ENCODE measurements at places on chromosomes 16 and 17.
A peak's percentile ranks its signal among the peaks of the same experiment; 100 is the strongest.

DNA sequence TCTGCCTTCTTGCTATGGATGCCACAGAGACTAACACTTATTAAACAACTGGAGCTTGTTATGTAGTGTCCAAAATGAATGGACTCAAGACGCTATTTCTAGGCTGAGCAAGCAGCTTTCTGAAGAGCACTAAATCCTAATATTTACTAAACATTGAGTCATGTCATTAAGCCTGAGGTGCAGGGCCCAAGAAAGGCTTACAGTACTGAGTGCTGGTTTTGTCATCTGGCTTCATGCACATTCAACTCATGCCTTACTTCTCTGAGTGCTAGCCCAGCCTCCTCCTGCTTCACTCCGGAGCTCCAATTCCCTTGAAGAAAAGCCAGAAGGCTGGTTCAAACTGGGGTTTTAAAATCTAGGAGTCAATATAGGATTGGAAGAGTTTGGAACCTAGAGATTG, 363.3 kb upstream of the CDH5 start:
- H3K4me3 ChIP-seq = no peak overlapping the region
- H3K27me3 ChIP-seq = peaks cover 10% of the 10 kb centered on the region
- no peaks in the 10 kb centered on the region for H3K4me1 ChIP-seq
- H3K36me3 ChIP-seq = no peaks in the 10 kb centered on the region
- H3K27ac ChIP-seq = no peak overlapping the region

GRCh38 chr17:2683912-2684311, 27.7 kb downstream of the CLUH start:
- H3K4me1 ChIP-seq = no peaks in the 10 kb centered on the region
- DNase-seq = no peak
- peaks cover 25% of the 10 kb centered on the region for H3K36me3 ChIP-seq
- no peak overlapping the region for H3K4me3 ChIP-seq

DNA sequence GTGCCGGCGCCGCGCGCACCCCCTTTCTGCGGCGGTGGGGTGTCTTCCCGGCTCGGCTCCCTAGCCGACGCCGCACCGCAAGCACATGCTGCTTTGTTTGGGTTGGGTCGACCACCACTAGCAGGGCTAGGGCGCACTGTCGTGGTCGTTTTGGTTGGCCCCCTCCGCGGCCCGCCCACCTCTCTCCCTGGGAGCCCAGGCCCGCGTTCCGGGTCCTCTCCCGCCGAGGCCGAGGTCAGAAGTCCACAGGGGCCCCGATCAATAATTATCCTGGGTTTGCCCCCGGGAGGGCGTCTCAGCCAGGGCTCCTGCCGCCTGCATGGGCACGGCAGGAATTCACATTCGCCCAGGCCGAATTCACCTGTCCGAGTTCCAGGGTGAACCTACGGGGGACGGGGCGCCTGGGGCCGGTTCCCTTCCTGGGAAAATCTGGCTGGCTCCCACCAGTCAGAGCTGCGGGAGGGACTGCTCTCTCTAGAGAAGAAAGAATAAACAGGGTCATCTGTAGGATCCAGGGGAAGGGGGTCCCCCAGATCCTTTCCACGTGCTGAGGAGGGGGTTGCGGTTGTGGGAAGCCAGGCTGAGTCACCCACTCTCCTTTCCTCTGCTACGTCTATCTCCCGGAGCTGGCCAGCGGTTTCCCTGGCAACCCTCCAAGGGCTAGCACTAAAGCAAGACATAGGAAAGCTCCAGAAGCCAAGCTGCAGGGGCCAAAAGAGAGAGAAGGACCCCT, 584 bp upstream of the STAT5B start:
- peaks cover 3% of the 10 kb centered on the region for H3K27me3 ChIP-seq
- peak overlapping the region; percentile 72 for H3K27ac ChIP-seq
- H3K36me3 ChIP-seq = no peaks in the 10 kb centered on the region
- peak overlapping the region; percentile 78 for H3K4me3 ChIP-seq
- peaks cover 51% of the 10 kb centered on the region for H3K4me1 ChIP-seq
- DNase-seq = no peak

DNA sequence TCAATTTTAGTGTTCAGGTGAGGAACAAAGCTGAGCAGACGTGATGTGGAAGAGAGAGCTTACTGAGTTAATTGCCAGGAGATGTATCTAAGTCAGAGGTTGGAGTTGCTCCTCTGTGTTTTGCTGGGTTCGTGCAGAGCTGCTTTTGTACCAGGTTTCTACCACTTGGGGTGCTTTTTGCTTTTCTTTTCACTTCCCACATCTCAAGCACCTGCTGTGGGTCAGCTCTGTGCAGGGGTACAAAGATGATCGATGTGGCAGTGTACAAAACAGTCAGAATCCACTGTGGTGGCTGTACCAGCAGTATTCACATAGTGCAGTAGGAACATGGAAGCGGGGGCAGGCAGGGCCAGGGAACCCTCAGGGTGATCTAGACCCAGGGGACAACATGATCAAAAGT, 14.8 kb downstream of the UNK start:
- no peaks in the 10 kb centered on the region for H3K27me3 ChIP-seq
- H3K4me1 ChIP-seq = peaks cover 5% of the 10 kb centered on the region
- no peak overlapping the region for H3K27ac ChIP-seq
- no peak overlapping the region for H3K4me3 ChIP-seq
- peaks cover 8% of the 10 kb centered on the region for H3K36me3 ChIP-seq
- DNase-seq = no peak

- no peak overlapping the region for H3K27ac ChIP-seq
- no peaks in the 10 kb centered on the region for H3K36me3 ChIP-seq
- DNase-seq = no peak
These were observed 40.5 kb downstream of the ANKRD11 start for GRCh38 chr16:89449726-89450335.

DNA sequence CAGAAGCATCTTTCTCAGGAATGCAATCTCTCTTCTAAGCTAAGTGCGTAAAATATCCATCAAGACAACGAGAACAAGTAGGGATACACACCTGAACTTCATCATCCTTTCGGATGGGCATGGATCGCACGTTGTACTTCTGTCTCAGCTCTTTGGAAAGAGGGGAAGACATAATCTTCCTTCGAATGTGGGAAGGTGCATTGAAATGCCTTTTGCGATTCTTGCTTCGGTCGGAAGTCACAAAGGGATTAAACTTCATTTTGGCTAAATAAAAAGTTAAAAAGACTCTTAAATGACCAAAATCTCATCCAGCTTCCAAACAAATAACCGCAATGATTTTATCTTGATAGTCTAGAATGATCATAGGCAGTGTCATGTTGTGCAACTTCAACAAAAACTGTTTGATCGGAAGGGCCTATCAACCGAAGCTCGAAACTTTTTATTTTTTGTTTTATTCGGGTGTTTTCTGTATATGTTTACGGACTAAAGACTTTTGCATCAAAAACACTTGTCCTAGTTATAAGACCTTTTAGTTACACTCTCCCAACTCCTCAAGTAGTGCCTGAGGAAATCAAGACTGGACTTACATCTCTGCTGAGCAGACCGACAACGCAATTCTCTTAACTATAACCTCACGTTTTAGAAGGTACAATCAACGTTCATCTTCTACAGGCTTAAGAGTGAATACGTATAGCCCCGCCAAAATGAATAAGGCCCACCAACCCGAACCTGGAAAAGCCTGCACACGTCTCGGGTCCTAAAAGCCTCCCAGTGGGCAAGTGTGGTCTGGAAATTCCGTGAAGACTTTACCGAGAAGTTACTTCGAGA, 727 bp downstream of the RPL26 start:
- peaks cover 42% of the 10 kb centered on the region for H3K36me3 ChIP-seq
- peaks cover 64% of the 10 kb centered on the region for H3K4me1 ChIP-seq
- H3K27me3 ChIP-seq = peaks cover 10% of the 10 kb centered on the region

- H3K36me3 ChIP-seq = no peaks in the 10 kb centered on the region
- H3K27me3 ChIP-seq = peaks cover 4% of the 10 kb centered on the region
- H3K4me1 ChIP-seq = no peaks in the 10 kb centered on the region
- no peak overlapping the region for H3K27ac ChIP-seq
- no peak for DNase-seq
These were observed 231.4 kb upstream of the WSCD1 start for GRCh38 chr17:5838661-5839300.

- H3K4me1 ChIP-seq = peaks cover 19% of the 10 kb centered on the region
- peaks cover 11% of the 10 kb centered on the region for H3K27me3 ChIP-seq
- H3K36me3 ChIP-seq = peaks cover 3% of the 10 kb centered on the region
- DNase-seq = peak; percentile 98
These were observed at the start of gene PARD6A for GRCh38 chr16:67660564-67661028. TSS of gene PARD6A (plus strand) at chr16:67660960. CDS start at chr16:67661039, 79 bp downstream.

DNA sequence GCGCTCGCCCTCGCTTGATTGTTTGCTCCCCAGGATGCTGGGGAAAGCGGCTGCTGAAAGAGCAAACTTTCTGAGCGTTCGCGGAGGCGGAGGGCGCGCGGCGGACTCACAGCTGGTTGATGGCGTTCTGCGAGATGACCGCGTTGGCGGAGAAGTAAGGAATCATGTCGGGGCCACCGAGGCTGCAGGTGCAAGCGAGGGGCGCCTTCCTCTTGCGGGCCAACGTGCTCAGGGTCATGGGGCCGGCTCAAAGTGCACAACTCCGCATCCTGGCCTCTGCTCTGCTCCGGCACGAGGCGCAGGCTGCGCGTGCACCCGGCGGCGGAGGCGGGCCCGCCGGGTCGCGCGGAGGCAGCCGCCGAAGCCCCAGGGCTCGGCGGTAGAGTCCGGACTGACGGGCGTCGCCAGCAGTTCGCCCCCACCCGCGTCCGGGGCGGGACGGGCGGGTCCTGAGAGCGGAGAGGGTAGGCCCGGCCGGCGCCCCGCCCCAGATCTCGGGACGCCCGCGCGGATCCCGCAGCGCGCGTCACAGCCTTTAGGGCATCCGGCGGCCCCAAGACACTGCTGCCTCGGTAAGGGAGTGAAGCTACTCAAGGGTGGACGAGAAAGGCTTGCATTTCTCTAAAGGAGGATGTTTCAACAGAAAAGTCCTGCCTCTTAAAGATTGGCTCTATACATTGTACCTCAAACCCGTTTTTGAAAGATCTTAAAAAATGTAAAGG, 138.5 kb upstream of the CORO6 start:
- peaks cover 17% of the 10 kb centered on the region for H3K27me3 ChIP-seq
- peak overlapping the region; percentile 94 for H3K4me3 ChIP-seq
- DNase-seq = peak; percentile 94
- H3K36me3 ChIP-seq = no peaks in the 10 kb centered on the region
- H3K27ac ChIP-seq = peak overlapping the region; percentile 95

DNA sequence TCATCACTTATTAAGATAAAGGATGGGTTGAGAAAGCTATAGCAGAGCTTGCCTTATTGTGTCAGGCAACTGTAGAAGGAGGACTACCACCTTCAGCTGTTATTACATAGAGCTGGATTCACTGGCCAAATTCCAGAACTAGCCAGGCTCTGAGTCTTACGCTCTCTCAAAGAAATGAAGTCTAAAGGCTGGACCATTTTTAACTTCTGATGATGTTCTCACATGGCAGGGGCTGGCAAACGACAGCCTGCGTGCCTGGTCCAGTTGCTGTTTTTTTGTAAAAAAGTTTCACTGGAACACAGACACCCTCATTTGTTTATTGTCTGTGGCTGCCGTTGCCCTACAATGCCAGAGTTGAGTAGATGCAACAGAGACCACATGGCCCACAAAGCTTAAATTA, 21.2 kb downstream of the TRAF4 start:
- DNase-seq = no peak
- peaks cover 4% of the 10 kb centered on the region for H3K4me1 ChIP-seq
- peaks cover 2% of the 10 kb centered on the region for H3K27me3 ChIP-seq

DNA sequence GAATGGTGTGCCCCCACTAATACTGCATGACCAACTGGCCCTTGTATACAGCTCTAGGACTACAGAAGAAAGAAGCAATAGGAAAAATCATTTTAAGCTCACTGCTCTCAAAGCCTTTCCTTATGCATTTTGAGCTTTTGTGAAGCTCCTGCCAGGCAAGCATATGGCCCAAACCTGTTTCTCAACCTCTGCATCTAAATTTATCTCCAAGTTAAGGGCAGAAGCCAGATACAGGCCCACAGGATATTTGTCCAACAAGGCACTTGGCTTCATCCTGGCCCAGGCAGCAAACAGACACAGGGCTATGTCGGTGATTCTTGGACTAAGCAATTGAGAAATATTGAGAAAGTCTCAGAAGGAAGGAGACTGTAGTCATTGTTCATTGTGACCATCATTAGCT, 43.9 kb downstream of the CCT6B start:
- H3K27ac ChIP-seq = no peak overlapping the region
- no peaks in the 10 kb centered on the region for H3K36me3 ChIP-seq
- H3K27me3 ChIP-seq = no peaks in the 10 kb centered on the region

DNA sequence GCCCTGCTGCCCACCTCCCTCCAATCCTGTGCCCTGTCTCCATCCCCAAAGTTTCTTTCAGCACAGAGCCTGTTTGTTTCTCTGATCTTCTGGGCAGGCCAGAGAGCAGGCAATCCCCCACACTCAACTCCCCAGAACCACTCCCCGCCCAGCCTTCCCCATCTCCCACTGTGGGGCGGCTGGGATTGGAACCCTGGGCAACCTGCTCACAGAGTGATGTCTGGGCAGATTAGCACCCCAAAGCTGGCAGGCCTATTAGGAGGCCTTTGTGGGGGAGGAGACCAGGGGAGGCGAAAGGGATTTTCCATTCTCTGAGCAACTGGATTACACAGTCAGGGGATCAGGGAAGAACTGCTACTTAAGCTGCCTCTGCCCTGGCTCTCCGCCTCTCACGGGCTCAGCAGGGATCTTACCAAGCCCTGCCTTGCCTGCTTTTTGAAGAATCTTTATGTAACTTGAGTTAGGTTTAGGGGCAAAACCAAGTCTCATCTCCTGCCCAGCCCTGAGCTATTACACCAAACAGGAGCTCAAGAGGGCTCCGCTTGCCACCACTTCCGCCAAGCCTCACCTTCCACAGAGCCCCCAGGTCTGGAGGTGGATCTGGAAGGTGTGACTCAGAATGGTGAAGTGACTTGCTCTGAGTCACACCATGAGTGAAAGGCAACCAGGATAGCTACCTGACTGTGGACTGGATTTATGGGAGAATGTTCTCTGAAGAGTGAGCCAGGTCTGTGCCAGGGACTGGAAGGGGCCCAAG, 16.0 kb upstream of the LHX1 start:
- no peak overlapping the region for H3K4me3 ChIP-seq
- no peaks in the 10 kb centered on the region for H3K36me3 ChIP-seq
- H3K4me1 ChIP-seq = no peaks in the 10 kb centered on the region
- no peak overlapping the region for H3K27ac ChIP-seq
- peaks cover 8% of the 10 kb centered on the region for H3K27me3 ChIP-seq
- no peak for DNase-seq

GRCh38 chr17:4534928-4535666, 20.1 kb downstream of the MYBBP1A start:
- no peaks in the 10 kb centered on the region for H3K27me3 ChIP-seq
- no peak for DNase-seq
- H3K4me3 ChIP-seq = no peak overlapping the region
- no peaks in the 10 kb centered on the region for H3K4me1 ChIP-seq
- no peak overlapping the region for H3K27ac ChIP-seq

- peaks cover 13% of the 10 kb centered on the region for H3K36me3 ChIP-seq
- H3K27me3 ChIP-seq = no peaks in the 10 kb centered on the region
- DNase-seq = no peak
- no peak overlapping the region for H3K4me3 ChIP-seq
These were observed 22.6 kb downstream of the C17orf67 start for GRCh38 chr17:56810891-56811775.

- peak within 1 kb of the TSS; percentile 67 for H3K4me3 ChIP-seq
- DNase-seq = peak; percentile 1
- peaks cover 9% of the 10 kb centered on the region for H3K4me1 ChIP-seq
- peaks cover 11% of the 10 kb centered on the region for H3K27me3 ChIP-seq
- H3K36me3 ChIP-seq = no peaks in the 10 kb centered on the region
- H3K27ac ChIP-seq = no peak within 1 kb of the TSS
These were observed at the start of gene SLC13A5 for GRCh38 chr17:6713130-6713917. TSS of gene SLC13A5 (minus strand) at chr17:6713369. CDS start at chr17:6713333, 36 bp downstream.

- peaks cover 2% of the 10 kb centered on the region for H3K27me3 ChIP-seq
- H3K4me3 ChIP-seq = no peak overlapping the region
- H3K4me1 ChIP-seq = no peaks in the 10 kb centered on the region
- no peak for DNase-seq
- H3K36me3 ChIP-seq = no peaks in the 10 kb centered on the region
- H3K27ac ChIP-seq = no peak overlapping the region
These were observed 36.1 kb upstream of the NACA2 start for GRCh38 chr17:61627125-61627524.

Data from immature natural killer cell (primary cell).